ENCODE measurements at places on chromosomes 2 and 18.

DNA sequence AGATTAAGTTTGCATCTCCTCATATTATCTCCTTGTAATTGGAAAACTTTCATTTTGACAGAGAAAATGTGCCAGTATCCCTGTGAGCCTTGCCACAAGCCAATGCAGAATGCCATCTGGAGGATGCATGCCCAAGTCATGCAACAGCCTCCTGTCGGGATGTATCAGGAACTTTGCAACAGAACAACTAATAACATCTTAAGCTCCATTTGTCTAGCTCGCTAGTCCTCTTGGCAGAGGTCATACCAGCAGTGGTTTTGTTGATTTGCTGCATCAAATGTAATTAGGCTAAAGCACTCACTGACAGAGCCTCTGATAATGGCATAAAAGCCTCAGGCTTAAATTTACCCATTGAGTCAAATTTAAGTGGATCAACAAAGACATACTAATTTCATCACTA lies 125.8 kb downstream of the UBE2E3 start:
- DNase-seq, result no peak

DNA sequence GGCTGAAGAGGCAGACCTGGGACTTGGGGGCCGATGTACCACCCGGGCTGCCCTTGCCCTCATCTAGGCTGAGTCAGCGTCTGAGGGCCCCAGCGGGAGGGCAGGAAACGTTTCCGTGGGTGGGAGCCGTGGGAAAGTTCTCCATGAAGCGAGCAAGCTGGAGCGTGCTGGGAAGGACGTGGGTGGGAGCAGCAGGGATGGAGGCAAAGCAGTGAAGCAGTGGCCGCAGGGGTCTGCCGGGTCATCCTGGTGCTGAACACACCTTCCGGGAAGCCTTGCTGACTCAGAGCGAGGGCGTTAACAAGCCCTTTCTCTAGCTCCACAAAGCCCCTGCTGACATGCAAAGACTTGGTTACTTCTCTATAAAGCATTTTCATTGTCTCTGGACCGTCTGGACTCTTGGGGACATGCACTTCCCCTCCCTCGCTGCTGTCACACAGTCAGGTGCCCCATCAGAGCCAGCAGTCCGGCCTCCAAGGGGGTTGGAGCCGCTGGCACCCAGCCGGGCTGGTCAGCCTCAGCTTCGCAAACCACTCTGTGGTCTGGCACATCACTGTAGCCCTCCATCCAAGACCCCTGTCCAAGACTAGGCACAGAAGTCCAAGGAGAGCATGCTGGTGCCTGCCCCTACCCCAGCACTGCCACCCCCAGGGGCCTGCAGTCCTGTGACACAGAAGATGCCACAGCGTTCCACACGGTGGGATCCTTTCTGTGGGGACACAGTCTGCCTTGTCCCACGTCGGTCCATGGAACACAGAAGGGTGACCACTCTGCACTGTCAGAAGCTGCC lies 115.1 kb upstream of the GPC1 start:
- peak; percentile 57 for DNase-seq

- peak; percentile 75 for DNase-seq
Observed at GRCh38 chr18:23918395-23919032, 96.0 kb upstream of the TTC39C start.

- DNase-seq, result no peak
Observed at GRCh38 chr2:37417321-37417720, 72.9 kb downstream of the QPCT start.

DNA sequence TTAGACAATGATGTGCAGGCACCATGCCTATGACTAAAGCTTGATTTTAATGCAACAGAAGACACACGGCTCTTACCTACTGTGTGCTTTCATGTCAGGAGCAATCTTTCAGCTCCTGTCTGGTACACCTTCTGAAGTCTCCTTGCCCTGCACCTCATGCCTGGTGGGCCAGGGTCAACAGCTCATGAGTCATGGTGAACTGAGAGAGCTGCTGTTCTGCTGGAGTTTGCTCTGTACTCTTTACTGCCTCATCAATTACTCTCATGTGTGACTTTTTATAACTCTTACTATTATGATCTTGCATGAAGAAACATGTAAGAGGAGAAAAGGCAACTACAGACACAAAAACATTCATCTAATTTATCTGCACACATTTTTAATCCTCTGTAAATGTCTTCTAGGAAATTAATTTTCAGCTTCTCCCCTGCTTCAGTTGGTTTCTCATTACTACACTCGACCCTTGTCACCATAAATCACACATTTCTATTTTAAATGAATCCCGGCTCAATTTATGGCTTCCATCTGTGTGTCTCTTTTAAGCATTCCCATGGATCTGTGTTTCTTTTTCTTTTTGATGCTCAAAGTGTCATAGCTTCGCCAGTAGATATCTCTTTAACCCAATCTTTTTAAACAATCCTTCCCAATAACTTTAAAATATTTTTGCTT lies 9.7 kb downstream of the SERPINB7 start:
- no peak for DNase-seq

DNA sequence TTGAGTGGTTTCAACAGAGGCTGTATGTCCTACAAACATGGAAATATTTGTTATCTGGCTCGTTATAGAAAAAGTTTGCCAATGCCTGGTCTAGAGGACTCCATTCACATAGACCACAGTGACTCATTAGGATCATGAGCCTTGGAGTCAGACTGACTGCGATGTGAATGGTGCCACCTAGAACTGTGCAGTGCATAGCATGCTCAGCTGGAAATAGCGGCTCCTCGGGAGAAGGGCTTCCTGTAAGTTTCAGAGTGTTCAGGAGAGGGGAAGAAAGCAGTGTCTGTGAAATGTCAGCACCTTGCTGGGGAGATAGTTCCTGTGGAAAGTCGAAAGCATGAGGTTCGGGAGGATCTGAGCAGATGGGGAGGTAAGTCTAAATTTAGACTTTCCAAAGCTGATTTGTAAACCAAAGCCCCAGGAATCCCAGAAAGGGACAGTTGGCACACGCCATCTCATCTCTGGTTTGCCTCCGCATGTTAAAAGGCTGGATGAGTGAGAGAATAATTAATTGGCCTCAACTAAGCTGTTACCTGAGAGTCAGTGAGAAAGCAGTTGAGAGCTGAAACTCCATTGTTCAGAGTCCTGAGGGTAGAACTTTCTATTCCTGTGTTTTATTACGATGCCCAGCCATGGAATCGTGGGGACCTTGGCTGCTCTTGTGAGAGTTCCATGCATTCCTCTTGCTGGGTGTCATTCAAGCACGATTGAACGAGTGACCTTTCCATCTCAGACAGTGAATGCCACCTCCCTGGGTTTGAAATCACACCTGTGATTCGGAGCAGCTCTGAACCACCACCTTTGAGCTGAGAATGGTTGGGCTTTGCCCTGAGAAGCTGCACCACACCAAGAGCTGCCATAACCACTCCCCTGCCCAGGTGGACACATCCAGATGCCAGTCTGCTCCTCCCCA lies 99.5 kb downstream of the MAPK4 start:
- no peak for DNase-seq

- no peak for DNase-seq
Observed at GRCh38 chr2:64104933-64105332, 39.3 kb downstream of the PELI1 start.

DNA sequence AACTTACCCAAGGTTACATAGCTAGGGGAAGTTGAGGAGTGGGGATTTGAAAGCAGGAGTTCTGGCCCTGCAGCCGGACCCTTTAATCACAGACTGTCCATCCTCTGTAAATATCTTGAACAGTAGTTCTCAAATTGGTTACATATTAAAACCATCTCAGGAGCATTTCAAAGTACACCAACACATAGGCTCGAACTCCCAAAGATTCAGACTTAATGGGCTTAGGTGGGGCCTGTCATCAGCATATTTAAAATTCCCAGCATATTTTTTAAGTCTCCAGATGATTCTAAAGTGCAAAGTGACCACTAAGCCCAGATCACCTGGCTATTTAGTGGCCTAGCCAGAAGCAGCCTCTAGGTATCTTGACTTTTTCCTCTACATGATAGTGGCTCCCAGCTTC lies 192.2 kb downstream of the ZNF385B start:
- DNase-seq, result no peak

DNA sequence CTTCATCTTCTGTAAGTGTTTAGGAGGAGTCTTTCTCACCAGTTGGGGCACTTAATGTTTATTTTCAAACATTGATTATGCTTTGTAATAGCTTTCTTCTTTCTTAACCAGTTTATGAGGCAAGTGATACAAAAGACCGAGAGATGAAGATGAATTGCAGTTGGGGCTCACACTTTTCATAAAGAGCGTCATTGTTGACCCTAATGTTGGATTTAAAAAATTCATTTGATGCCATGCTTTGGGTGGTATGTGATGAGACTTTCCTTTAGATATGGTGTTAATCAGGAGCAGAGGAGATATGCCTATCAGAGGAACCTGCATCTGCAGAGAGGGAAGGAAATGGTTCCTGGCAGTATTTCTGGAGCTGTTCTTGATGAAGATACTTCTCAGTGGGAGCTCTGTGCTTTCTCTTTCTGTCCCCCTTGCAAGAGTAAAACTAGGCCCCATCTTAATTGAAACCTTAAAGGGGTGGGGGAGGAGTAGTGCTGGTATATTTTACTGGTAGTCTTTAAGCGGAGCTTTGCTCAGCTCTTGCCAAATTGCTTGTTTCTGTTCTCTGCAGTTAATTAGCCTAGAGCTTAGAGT lies 2.3 kb downstream of the EML4 start:
- DNase-seq, result no peak
